Transverse colon (tissue), 4 donors: ENCODE measurements at places on chromosomes 7 and 10. TPM values are rescaled to one million over a fixed set of nuclear protein-coding genes. Genes with fewer than 3 reads are reported as not detected.

DNA sequence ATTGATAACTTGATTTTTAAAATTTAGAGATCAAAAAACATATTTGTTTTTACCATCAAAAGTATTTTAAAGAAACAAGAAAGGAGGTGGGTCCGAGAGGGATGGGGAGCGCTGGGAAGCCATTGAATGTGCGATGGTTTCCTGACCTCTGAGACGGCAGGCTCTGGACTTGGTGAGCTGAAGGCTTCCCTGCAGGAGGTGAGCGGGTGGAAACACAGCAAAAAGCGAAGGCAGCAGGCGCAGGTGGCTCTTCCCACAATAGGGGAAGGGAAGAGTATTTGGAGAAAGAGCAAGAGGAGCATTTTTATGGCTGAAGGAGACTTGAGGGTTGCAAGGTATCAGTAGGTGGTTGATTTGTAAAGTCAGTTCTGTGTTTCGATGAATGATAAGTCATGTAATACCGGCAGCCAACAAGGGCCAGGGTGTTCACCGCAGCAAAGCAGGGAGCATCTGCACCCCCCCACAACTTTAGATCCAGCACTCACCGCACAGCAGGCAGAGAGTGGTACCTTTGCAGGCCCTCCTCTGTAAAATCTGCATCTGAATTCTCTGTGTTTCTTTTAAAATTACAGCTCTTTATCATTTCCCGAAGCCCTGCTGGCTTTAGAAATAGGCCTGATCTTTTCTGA is 10.5 kb downstream of the C10orf53 start:
- H3K36me3 ChIP-seq, result no peaks in the 10 kb centered on the region
- peaks cover 34% of the 10 kb centered on the region for H3K27me3 ChIP-seq
- DNase-seq, result no peak
- H3K27ac ChIP-seq, result no peak overlapping the region

DNA sequence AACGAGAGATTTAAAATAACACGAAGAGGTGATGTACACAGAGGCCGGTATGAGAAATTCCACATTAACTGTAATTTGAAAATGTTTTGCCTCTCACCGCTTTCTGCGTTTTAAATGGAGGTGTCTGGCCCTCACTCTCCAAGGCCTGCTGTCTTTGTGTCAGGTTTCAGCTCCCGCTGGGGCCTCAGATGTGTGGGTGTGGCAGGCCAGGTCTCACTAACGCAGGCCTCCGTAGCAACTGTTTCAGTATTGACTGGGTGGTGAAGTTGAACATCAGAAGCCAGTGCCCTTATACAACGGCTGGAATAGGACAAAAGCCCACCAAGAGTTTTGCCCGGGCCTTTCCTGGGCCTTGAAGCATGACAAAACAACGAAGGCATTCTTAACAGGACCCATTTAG is 303.1 kb downstream of the ADARB2 start:
- H3K4me1 ChIP-seq, result no peaks in the 10 kb centered on the region
- H3K27ac ChIP-seq, result no peak overlapping the region
- no peak for DNase-seq
- no peaks in the 10 kb centered on the region for H3K36me3 ChIP-seq
- no peak overlapping the region for H3K4me3 ChIP-seq

DNA sequence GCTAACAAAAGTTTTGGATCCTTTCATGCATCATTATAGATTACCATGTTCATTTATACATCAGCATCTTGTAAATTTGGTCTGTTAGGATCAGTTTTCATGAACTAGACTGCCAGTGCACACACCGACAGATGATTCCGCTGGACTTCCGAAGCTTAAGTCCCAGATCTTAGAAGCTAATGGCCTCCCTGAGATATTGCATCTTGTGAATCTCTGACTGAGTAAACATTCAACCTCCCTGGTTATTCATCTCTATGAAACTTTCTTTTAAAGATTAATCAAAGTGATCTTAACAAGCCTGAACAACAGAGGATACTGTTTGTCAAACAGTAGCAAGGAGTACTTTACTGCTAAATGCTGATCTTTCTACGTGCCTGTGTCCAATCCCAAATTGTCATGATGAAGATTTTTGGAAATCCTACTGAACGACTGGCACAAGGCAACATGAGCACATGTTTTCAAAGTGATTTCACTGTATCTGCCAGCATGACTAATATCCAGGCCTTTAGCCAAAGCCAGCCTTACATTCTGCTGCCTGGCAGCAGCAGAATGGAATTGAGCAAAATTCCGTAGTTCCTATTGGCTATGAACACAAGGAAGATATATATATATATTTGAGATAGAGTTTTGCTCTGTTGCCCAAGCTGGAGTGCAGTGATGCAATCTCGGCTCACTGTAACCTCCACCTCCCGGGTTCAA is 91.3 kb upstream of the ANK3 start:
- H3K27me3 ChIP-seq, result no peaks in the 10 kb centered on the region
- no peaks in the 10 kb centered on the region for H3K36me3 ChIP-seq
- no peak overlapping the region for H3K27ac ChIP-seq
- H3K4me3 ChIP-seq, result no peak overlapping the region
- no peaks in the 10 kb centered on the region for H3K4me1 ChIP-seq

GRCh38 chr10:62554632-62555199 is 180.5 kb downstream of the ZNF365 start:
- H3K36me3 ChIP-seq, result no peaks in the 10 kb centered on the region
- H3K27ac ChIP-seq, result no peak overlapping the region
- H3K4me1 ChIP-seq, result no peaks in the 10 kb centered on the region
- H3K27me3 ChIP-seq, result no peaks in the 10 kb centered on the region
- H3K4me3 ChIP-seq, result no peak overlapping the region
- DNase-seq, result no peak

DNA sequence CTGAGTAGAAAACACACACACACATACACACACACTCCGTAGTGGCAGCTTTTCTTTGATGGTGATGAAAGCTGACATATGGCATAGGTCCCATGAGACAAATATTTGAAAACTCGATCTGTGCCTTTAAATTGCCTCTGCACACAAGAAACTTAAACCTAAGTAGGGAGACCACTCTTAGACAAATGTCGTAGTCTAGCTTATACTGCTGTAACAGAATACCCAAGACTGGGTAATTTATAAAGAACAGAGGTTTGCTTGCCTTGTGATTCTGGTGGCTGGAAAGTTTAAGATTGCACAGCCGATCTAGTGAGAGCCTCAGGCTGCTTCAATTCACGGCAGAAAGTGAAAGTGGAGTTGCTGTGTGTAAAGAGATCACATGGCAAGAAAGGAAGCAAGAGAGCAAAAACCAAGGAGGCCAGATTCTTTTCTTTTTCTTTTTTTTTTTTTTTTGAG is 489.4 kb upstream of the SORCS1 start:
- DNase-seq, result peak; percentile 17
- H3K4me3 ChIP-seq, result peak overlapping the region; percentile 30
- H3K27ac ChIP-seq, result peak overlapping the region; percentile 61
- peaks cover 6% of the 10 kb centered on the region for H3K4me1 ChIP-seq

GRCh38 chr7:82179311-82179710 is 264.3 kb downstream of the CACNA2D1 start:
- H3K27ac ChIP-seq, result no peak overlapping the region
- H3K36me3 ChIP-seq, result no peaks in the 10 kb centered on the region
- no peaks in the 10 kb centered on the region for H3K27me3 ChIP-seq
- no peak overlapping the region for H3K4me3 ChIP-seq

DNA sequence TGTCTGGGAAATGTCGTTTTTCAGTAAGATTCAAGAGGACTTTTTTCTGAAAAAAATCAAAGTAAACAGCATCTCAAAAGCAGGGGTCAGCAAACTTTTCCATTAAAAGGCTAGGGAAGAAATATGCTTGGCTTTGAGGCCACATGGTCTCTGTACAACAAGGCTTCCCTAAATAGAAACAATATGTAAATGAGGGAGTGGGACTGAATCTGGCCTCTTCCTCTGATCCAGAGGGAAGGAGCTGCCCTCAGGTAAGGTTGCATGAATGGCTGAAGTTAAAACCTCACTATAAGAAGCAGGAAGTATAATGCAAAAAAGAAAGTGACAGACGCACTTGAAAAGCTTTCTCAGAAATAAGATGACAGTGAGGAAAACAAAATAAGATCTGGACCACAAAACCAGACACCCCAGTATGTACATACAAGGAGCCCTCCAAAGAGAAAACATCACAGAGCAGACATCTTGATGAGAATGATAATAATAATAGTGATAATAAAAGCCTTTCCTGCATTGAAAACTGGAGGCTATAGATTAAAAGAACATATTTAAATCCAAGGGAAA is 115.2 kb downstream of the PLXNA4 start:
- no peak overlapping the region for H3K27ac ChIP-seq
- no peaks in the 10 kb centered on the region for H3K36me3 ChIP-seq
- no peaks in the 10 kb centered on the region for H3K4me1 ChIP-seq
- H3K4me3 ChIP-seq, result no peak overlapping the region
- DNase-seq, result no peak
- no peaks in the 10 kb centered on the region for H3K27me3 ChIP-seq

SSC4D gene
- not detected for total RNA-seq

VWA2 gene
- 3.3 TPM for total RNA-seq

EFCAB10 gene
- not detected for total RNA-seq

COBL gene
- total RNA-seq, result 62.4 TPM

CHRM2 gene
- total RNA-seq, result 29.5 TPM

ZYX gene
- total RNA-seq, result 51.1 TPM
